ENCODE measurements at places on chromosomes 4 and X.

DNA sequence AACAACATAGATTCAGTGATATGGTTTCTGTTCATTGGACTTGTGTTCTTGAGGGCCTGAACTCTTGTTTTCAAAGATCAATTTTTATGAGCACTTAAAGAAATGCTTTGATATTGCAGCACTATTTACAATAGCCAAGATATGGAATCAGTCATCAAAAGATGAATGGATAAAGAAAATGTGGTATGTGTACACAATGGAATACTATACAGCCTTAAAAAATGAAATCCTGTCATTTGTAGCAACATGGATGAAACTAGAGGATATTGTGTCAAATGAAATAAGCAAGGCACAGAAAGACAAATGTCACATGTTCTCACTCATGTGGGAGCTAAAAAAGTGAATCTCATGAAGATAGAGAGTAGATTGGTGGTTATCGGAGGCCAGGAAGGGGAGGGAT lies 21.9 kb downstream of the RNF128 start:
- DNase-seq = no peak

DNA sequence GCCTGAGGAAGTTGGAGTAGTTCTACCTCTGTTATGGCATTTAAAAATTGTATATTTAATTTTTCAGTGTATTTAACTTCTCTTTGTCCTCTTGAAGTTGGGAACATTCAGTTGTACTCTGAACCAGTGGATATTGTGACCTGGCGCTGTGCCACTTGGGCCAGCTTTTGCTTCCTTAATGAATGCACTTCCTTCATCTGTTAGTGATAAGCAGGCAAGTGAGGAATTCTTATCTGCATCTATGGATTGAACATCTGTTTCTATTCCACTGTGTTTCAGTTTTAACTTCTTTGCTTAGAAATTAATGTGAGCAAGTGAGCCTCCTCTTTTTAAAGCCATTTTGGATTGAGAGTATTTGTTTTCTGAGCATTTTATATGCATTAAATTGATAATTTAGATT lies 128.3 kb downstream of the UCHL1 start:
- no peak for DNase-seq

DNA sequence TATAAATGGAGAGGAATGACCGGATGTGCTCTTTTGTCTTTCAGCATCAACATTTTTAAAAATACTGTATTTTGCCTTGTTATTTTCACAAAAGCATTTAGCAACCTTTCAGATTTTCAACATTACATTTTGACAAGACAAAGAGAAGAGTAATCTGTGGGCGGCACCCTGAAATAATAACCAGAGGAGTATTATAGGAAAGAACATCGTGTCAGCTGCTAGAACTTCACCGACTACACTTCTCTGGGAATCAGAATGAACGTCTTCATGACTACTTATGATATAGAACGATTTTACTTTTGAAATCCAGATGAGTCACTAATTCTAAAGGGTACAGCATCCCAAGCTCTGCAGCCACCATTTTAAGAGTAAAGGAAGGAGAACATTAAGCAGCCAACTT lies 531.5 kb upstream of the FRG1 start:
- no peak for DNase-seq

DNA sequence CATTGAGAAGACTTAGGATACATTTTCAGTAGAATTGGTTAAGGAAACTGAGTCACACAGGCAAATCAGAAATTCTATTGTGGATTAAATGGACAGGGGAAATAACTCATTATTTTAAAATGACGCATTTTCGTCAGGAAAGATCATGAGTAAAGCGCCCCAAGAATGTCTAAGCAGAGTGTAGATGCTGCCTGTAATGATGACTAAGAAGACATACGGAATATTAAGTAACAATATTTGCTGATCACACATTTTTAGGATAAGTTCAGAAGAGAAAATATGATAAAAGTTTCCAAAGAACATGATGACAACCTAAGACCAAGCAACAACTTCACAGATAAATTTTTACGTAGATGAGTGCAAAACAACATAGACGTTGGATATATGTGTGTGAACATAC lies 596.3 kb upstream of the TENM3 start:
- DNase-seq = no peak

DNA sequence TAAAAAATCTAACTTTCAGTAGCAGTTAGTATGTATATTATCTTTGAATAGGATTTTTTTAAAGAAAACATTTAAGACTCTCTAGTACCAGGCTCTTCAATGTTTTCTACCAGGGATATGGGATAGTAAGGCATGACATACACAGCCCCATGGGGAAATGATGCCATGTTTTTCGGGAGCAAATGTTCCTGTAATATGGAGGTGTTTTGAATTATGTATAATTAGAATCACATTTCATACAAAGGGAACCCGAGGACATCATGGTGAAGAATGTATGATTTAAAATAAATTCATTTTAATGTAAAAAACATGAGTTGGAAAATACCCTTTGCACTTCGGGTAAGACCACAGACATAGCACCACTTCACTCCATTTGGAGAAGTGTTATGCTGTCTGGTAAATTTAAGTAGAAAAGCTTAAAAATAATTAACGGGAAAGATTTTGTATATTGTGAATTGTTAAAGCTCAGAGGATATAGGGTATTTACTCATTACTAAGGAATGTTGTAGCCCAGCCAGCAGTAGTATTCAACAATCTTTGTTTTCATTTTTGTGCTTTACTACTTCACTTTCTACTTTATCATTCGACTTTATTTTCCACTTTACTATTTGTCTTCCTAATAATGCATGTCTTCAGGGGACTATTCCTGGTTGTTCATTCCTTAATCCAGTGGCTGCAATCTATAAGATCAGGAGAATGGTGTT lies 2050.7 kb downstream of the ARAP2 start:
- no peak for DNase-seq

- DNase-seq = no peak
These were observed 1387.6 kb downstream of the STIM2 start for GRCh38 chr4:28248269-28248668.

DNA sequence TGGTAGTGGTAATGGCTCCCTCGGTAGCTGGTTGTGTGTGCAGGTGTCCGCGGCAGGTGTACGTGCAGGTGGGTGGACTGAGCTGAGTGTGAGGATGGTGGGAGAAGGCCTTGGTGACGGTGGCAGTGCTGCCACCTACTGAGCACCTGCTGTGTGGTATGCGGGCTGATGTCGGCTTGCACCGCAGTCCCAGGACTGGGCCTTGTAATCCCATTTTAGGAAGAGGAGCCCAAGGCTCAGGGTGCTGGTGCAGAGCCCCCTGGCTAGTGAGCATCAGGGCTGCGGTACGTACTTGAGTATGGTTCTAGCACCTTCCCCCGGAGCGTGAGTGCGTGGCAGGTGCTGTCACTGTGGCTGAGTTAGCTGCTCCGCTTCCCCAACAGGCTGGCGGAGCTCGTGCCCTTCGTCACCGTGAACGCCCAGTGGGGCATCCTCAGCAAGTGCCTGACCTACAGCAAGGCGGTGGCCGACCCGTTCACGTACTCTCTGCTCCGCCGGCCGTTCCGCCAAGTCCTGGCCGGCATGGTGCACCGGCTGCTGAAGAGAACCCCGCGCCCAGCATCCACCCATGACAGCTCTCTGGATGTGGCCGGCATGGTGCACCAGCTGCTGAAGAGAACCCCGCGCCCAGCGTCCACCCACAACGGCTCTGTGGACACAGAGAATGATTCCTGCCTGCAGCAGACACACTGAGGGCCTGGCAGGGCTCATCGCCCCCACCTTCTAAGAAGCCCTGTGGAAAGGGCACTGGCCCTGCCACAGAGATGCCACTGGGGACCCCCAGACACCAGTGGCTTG lies 5.7 kb upstream of the CPZ start:
- DNase-seq = no peak

DNA sequence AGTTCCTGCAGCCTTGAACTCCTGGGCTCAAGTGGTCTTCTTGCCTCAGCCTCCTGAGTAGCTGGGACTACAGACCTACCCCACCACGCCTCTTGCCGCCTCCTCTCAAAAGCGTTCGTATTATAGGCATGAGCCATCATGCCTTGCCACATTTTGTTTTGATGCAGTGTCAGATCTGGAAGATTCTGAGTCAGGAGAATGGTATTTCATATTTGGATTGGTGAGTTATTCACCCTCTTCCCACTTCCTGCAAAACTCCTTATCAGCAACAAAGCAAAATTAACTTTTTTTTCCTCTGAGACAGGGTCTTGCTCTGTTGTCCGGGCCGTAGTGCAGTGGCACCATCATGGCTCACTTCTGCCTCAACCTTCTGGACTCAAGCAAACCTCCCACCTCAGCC lies 29.6 kb downstream of the REST start:
- DNase-seq = no peak

DNA sequence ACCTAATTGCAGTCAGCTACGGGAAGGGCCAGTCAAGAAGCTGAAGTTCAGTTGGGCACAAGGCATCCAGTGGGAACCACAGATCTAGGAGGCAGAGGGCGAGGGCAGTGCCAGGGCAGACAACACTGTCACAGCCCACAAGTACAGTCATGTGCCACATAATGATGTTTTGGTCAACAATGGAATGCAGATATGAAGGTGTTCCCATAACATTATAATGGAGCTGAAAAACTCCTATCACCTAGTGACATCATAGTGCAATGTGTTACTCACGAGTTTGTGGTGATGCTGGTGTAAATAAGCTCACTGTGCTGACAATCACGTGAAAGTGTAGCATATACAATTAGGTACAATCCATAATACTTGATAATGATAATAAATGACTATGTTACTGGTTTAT lies 4.5 kb upstream of the TMEM255A start:
- DNase-seq = no peak

Data from stimulated activated CD4-positive, alpha-beta T cell treated with anti-CD3 and anti-CD28 coated beads, TNF-alpha, amount 100 ng/mL, for 4 hours (primary cell).